Activated T-cell treated with anti-CD3 and anti-CD28 coated beads for 48 hours (primary cell): ENCODE measurements at places on chromosomes 5 and 9.
A peak's percentile ranks its signal among the peaks of the same experiment; 100 is the strongest.

DNA sequence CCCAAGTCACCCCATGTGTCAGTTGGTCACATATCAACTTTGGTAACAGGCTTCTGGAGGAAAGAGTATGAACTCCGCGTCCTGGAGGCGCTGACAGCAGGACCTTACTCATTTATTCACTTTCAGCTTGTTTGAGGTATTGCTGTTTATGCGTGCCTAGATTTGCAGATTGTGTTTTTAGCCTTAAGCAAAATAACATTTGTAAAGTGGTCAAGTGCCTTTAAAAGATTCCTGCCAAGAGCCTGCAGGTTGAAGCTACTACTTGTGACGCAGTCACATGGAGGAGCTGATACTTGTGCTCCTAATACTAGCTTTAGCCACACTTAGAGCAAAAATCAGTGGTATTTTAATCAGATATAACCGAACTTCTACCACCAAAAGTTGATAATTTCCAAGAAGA lies 351.3 kb downstream of the ADGRV1 start:
- DNase-seq, result no peak

GRCh38 chr9:126763130-126763764 lies 41.6 kb upstream of the ZBTB43 start:
- no peak for DNase-seq

GRCh38 chr5:151745071-151745705 lies 13.2 kb downstream of the ATOX1 start:
- peak; percentile 20 for DNase-seq

- no peak for DNase-seq
These were observed 8.1 kb downstream of the HBEGF start for GRCh38 chr5:140338336-140338735.

DNA sequence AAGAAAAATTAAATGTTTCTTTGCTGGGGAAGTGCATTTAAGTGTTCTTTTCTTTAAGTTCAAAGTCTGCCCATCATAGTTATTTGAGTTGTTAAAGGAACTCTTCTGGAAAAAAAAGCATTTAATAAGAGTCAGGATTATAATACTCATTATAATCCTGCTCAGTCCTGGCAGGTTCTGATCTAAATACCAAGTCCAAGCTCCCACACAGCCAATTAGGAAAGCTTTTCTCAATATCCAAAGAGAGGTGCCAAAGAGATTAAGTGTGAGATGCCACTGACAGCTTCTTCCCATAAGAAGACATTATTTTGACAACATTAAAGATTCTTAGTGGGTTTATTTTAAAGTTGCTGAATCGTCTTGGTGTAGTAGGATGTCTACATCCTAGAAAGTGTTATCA lies 235.2 kb upstream of the DAB2 start:
- DNase-seq, result no peak

GRCh38 chr5:17317473-17317872 lies 100.0 kb downstream of the BASP1 start:
- no peak for DNase-seq

- no peak for DNase-seq
These were observed 191.0 kb upstream of the S1PR3 start for GRCh38 chr9:88800329-88800682.

- no peak for DNase-seq
These were observed 384 bp upstream of the MRPS2 start for GRCh38 chr9:135500071-135500524.

- no peak for DNase-seq
These were observed 98.3 kb upstream of the PHYKPL start for GRCh38 chr5:178330791-178331404.

GRCh38 chr5:87340716-87341115 lies 72.0 kb downstream of the CCNH start:
- no peak for DNase-seq
